Muscle of leg (tissue), 16 donors: ENCODE measurements at places on chromosomes 13 and 19. TPM values are rescaled to one million over a fixed set of nuclear protein-coding genes. Genes with fewer than 3 reads are reported as not detected.

GRCh38 chr19:32318884-32319520, 26.4 kb upstream of the ZNF507 start:
- DNase-seq, result peak; percentile 23
- H3K36me3 ChIP-seq, result no peaks in the 10 kb centered on the region
- peaks cover 2% of the 10 kb centered on the region for H3K27me3 ChIP-seq
- no peak overlapping the region for H3K4me3 ChIP-seq
- H3K4me1 ChIP-seq, result no peaks in the 10 kb centered on the region

GRCh38 chr13:107600971-107601370, 614.4 kb downstream of the LIG4 start:
- H3K27me3 ChIP-seq, result no peaks in the 10 kb centered on the region
- no peaks in the 10 kb centered on the region for H3K4me1 ChIP-seq
- no peaks in the 10 kb centered on the region for H3K36me3 ChIP-seq
- no peak overlapping the region for H3K27ac ChIP-seq
- H3K4me3 ChIP-seq, result no peak overlapping the region

GRCh38 chr13:94559222-94559795, 36.6 kb downstream of the TGDS start:
- no peaks in the 10 kb centered on the region for H3K27me3 ChIP-seq
- H3K4me3 ChIP-seq, result no peak overlapping the region
- H3K4me1 ChIP-seq, result no peaks in the 10 kb centered on the region
- DNase-seq, result no peak
- no peak overlapping the region for H3K27ac ChIP-seq

DNA sequence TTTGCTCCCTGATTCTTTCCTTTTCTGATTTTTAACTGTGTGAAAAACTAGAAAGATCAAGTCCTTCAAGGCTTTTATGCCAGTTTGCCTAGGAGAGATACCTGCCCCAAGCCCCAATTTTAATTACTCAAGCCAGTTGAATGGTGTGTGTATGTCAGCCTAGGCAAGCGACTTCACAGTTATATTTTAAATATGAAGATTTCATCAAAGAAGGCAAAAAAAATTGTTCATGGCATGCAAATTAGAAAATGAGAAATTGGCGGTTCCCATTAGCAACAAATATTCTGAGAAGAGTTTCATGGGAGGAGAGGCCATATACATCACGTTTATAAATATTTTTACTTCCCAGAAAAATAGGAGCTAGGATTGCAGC, 167.6 kb downstream of the SLC7A1 start:
- no peaks in the 10 kb centered on the region for H3K36me3 ChIP-seq
- H3K27ac ChIP-seq, result peak overlapping the region; percentile 68
- DNase-seq, result no peak
- H3K4me1 ChIP-seq, result peaks cover 8% of the 10 kb centered on the region

DNA sequence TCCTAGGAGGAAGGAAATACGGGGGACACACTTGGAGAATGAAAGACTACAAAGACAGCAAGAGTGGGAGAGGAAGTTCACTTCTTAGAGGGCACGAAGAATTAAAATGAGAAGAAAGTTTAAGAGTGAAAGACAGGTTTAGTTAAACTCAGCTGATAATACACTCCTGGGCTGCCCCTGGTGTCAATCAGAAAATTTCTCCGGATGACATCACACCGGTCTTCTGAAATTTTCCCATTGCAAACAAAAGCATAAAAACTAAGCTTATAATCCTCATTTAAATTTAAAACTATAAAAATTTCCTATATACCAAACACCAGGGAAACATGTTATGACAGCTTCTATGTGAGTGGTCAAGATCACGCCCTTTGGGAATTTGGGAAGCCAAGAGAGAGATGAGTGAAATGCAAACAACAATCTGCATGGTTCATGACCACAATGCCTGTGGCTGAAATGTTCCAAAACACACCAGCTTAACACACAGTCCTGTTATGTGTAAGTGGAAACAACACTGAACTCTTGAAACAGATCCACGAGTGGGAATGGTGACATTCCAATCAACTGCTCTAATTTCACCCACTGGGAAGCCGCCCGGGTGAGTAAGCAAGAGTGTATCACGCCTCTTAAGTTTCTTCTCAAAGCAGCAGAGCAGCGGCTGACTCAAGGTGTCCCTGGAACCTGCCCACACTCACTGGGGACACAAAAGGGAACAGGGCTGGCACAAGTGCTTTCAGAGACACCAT, 49.0 kb downstream of the BRD4 start:
- H3K27me3 ChIP-seq, result no peaks in the 10 kb centered on the region
- peak overlapping the region; percentile 53 for H3K27ac ChIP-seq
- DNase-seq, result no peak
- H3K4me3 ChIP-seq, result no peak overlapping the region
- peaks cover 5% of the 10 kb centered on the region for H3K36me3 ChIP-seq
- peaks cover 89% of the 10 kb centered on the region for H3K4me1 ChIP-seq

GRCh38 chr19:15962319-15962718, 13.5 kb downstream of the OR10H4 start:
- H3K27ac ChIP-seq, result no peak overlapping the region
- no peaks in the 10 kb centered on the region for H3K4me1 ChIP-seq
- no peaks in the 10 kb centered on the region for H3K36me3 ChIP-seq
- DNase-seq, result no peak
- H3K27me3 ChIP-seq, result no peaks in the 10 kb centered on the region

GRCh38 chr19:16266586-16266942, 58.1 kb upstream of the KLF2 start:
- H3K36me3 ChIP-seq, result no peaks in the 10 kb centered on the region
- H3K27ac ChIP-seq, result no peak overlapping the region
- H3K4me1 ChIP-seq, result no peaks in the 10 kb centered on the region
- no peak overlapping the region for H3K4me3 ChIP-seq
- DNase-seq, result no peak
- peaks cover 2% of the 10 kb centered on the region for H3K27me3 ChIP-seq

GRCh38 chr19:7916103-7916954, 1.7 kb downstream of the TGFBR3L start:
- H3K4me3 ChIP-seq, result no peak overlapping the region
- peaks cover 17% of the 10 kb centered on the region for H3K36me3 ChIP-seq
- DNase-seq, result peak; percentile 13
- H3K4me1 ChIP-seq, result peaks cover 40% of the 10 kb centered on the region
- H3K27me3 ChIP-seq, result peaks cover 65% of the 10 kb centered on the region

- H3K27ac ChIP-seq, result no peak overlapping the region
- no peak for DNase-seq
- H3K27me3 ChIP-seq, result peaks cover 8% of the 10 kb centered on the region
- no peaks in the 10 kb centered on the region for H3K36me3 ChIP-seq
Observed at GRCh38 chr19:57665261-57665806, 3.4 kb upstream of the ZSCAN4 start.

The ICAM4 gene
- total RNA-seq, result 0.35 TPM

The ACP5 gene
- 1.8 TPM for total RNA-seq

The PLEKHA4 gene
- 18.7 TPM for total RNA-seq

The C1QTNF9 gene
- 3.5 TPM for total RNA-seq

The LSR gene
- total RNA-seq, result 2.9 TPM

The MAP1S gene
- total RNA-seq, result 14.1 TPM

The KLK11 gene
- total RNA-seq, result not detected
